NCI-H524 treated with DMSO at 0.1 percent for 48 hours (cell line): ENCODE measurements at places on chromosomes 5 and 9.
A peak's percentile ranks its signal among the peaks of the same experiment; 100 is the strongest.

- DNase-seq, result no peak
Observed at GRCh38 chr9:7037176-7037575, 279.4 kb downstream of the KDM4C start.

- DNase-seq, result no peak
Observed at GRCh38 chr9:29555502-29555901, 1982.2 kb upstream of the C9orf72 start.

DNA sequence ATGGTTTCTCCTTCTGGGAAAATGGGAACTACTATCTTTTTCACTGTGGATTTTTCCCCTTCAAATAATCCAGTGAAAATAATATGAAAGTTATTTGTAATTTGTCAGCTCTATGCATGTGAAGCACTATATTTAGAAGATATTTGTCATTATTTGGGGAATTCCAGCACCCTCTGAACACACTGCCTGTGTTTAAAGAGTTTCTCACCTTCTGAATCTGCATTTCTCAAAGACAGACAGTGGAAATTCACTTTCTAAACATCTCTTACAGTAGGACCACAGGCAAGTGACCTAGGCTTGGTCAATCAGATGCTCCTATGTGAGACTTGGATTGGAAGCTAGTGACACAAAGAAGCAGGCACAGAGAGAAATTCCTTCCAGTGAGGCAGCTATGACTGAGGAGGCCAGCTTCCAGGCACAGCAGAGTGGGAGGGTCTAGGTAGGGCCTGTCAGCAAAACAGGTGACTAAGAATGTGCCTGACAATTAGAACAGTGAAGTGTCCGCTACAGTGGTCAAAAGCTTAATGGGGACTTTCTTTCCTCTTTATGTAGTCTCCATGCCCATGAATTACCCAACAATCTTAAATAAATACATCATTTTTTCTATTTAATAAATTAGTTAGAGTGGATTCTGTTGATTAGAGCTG is 167.2 kb downstream of the HMHB1 start:
- no peak for DNase-seq

DNA sequence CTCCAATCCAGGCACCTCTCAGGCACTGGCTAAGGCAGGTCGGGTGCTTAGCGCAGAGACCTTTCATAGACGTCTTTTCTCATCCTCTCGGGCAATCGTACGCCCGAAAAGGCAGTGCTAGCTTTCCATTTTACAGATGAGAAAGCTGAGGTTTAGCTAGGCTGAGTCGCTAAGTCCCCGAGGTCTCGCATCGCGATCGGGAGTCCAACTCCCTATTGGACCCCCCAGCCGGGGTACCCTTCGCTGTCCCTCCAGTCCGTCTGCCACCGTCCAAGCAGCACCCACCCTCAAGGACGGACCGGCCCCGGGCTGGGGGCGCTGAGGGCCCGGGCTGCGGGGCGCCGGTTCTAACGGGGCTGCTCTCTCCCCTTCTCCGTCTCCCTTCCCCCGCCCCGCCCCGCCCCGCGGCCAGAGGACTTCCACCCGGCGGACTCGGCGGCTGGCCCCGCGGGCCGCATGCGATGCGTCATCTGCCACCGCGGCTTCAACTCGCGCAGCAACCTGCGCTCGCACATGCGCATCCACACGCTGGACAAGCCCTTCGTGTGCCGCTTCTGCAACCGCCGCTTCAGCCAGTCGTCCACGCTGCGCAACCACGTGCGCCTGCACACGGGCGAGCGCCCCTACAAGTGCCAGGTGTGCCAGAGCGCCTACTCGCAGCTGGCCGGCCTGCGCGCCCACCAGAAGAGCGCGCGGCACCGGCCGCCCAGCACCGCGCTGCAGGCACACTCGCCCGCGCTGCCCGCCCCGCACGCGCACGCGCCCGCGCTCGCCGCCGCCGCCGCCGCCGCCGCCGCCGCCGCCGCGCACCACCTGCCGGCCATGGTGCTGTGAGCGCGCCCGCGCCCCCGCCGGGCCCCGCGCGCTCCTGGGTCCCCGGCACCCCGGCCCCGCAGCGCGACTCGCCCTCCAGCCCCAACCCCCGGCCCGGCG is 12.5 kb upstream of the EXOSC2 start:
- DNase-seq, result peak; percentile 74

- no peak for DNase-seq
Observed at GRCh38 chr9:105126226-105126625, 118.2 kb upstream of the SLC44A1 start.

DNA sequence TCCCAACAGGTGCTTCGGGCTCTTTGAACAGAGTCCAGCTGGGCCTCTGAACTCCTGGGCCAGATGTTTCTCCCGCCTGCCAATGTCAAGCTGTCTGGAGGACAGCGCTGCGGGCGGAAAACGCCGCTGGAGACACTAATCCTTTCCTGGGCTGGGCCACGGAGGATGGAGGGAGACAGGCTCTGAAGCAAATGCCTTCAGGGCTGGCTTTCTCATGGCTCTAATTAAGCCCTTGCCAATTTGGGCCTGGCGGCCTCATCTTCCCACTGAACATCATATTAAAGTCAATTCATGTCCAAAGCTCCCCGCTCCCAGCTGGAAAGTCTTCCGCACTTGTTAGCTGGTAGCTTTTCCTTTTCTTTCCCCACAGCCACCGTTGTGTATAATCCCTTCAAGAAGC is 72.7 kb downstream of the NTNG2 start:
- peak; percentile 55 for DNase-seq

GRCh38 chr9:15299374-15299939 is 7.6 kb downstream of the TTC39B start:
- no peak for DNase-seq

DNA sequence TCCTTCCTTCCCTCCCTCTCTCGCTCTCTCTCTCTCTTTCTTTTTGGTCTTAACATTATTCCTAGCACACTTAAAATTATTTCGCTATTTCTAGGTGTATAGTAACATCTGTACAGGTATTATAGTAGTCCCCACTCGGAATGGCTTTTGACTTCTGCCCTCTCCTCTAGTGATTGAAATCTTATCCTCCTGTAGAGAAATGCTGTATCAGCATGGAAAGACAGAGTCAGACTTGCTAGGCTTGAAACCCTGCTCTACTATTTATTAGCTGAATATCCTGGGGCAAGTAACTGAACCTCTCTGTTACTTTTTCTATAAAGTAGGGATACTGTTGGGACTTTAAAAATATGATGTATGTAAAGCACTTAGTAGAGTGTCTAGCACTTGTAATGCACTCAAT is 681.9 kb upstream of the C9orf72 start:
- DNase-seq, result no peak

GRCh38 chr9:21788752-21789151 is 13.7 kb upstream of the MTAP start:
- no peak for DNase-seq

- DNase-seq, result no peak
Observed at GRCh38 chr9:126321742-126322141, 4.9 kb upstream of the MVB12B start.

DNA sequence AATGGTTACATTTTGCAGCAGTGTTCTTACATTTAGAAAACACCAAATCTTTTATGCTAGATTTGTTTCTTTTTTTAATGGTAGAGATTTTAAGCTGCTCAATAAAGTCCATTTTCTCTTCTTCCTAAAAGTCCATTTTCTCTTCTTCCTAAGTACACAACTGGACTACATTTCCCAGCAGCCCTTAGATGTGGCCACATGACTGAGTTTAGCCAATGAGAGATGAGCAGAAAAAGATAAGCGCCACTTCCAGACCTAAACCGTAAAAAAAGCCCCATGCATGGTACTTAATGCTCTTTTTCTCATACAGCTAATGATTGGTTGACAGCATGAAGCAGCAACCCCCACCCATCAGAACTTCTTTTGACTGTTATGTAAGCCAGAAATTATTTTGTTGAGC is 206.7 kb downstream of the FAM114A2 start:
- peak; percentile 40 for DNase-seq

- no peak for DNase-seq
Observed at GRCh38 chr9:76162086-76162730, 232.0 kb downstream of the RFK start.

- no peak for DNase-seq
Observed at GRCh38 chr5:79263-79662, 12.7 kb upstream of the PLEKHG4B start.

GRCh38 chr9:76032038-76032796 is 141.7 kb downstream of the PCSK5 start:
- DNase-seq, result no peak

DNA sequence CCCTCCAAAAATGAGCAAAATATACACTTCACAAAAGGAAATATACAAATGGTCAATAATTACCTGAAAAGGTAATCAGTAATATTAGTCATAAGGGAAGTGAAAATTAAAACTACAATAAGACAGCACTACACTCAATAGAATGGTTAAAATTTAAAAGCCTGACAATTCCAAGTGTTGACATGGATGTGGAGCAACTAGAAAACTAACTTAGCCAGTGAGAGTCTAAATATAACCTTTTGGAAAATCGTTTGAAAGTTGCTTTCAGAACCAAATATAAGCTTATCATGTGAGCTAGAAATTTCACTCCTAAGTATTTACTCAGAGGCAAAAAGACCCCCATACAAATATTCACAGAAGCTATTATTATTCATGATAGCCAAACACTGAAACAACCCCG is 105.1 kb upstream of the MVB12B start:
- DNase-seq, result no peak

DNA sequence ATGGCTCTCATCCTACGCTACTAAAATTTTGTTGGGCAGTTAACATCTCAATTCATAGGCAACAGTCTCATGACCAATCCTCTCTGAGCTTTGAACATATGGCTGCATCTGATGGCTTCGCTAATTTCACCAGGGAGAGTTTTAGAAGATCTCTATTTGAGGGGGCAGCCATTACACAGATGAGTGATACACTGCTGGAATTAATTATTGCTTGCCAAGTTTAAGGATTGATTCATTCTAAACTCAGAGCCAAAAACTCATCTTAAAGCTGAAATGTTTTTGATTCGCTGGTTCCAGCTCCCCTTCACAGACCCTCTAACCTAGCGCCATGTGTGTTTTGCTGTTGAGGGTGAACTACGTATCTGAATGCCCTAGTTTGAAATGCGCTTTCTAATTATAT is 519.9 kb upstream of the WWC1 start:
- DNase-seq, result no peak

- no peak for DNase-seq
Observed at GRCh38 chr5:78429332-78429980, 69.0 kb downstream of the SCAMP1 start.

DNA sequence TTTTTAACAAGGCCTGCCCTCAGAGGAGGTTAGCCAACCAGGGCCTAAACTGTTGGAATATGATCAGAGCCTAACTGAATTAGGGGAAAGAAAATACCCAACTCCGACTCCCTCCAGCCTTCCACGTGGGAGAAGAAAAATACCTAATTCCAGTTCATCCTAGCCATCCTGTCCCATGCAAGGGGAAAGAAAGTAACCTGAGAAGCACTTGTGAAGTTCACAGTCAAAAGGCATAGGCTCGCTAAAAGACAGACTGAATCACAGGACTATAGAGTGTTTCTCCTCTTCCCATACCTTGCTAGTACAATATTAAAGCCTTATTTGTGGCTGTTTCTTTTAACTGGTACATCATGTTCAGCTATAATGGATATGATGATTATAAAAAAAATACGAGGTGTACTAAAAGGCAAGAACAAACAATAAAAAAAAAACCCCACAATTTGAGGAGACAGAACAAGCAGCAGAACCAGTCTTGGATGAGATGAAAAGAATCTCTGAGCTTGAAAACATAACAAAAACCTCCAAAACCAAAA is 18.0 kb upstream of the ATP10B start:
- DNase-seq, result no peak

DNA sequence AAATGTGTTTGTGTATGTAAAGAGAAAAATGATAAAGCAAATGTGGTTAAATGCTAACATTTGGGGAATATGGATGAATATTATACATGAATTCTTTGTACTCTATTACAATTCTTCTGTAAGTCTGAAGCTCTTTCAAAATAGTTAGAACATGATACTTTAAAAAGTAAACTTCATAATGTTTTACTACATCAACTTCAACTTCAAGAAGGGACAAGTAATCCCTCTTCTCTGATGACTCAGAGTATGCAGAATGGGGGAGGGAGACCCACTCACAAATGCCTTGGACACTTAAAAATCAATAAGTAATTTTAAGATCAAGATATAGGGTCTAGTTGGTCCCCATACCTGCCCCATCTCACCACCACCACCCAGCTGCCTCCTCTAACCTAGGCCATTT is 162.4 kb downstream of the ESM1 start:
- no peak for DNase-seq

DNA sequence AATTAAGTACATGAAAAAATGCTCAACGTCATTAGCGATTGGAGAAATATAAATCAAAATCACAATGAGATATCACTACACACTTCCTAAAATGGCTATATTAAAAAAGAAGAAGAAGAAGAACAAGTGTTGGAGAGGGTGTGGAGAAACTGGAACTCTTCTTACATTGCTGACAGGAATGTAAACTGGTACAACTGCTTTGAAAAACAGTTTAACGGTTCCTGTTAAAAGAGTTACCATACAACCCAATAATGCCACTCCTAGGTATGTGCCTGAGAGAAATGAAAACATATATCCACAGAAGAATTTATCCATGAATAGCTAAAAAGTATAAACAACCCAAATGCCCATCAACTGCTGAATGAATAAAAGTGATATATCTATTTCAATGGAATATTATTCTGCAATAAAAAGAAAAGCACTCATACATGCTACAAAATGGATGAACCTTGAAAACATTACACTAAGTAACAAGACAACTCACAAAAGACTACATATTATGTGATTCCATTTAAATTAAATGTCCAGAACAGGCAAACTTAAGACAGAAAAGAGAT is 9.0 kb downstream of the FEM1C start:
- no peak for DNase-seq

- DNase-seq, result no peak
Observed at GRCh38 chr5:136000932-136001331, 27.9 kb upstream of the TGFBI start.

DNA sequence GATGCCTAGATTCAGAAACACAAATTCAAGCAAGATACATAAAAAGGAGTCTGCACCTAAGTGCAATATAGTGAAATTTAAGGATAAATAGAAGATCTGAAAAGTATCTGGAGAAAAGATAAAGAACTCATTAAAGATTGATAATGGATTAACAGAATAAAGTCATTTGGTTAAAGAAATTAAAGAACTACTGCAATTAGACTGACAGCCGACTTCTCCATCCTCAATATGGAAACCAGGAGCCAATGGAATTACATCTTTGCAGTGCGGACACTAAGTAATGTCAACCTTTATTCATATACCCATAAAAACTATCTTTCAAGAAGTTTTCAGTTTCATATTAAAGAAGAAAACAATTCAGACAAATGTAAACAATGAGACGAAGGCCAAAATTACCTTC is 81.0 kb downstream of the MRPL36 start:
- no peak for DNase-seq

- no peak for DNase-seq
Observed at GRCh38 chr9:14318361-14318760, 4.4 kb upstream of the NFIB start.

- DNase-seq, result no peak
Observed at GRCh38 chr9:87850391-87850790, 32.3 kb upstream of the SPATA31E1 start.

GRCh38 chr5:56686337-56687195 is 128.8 kb upstream of the MAP3K1 start:
- DNase-seq, result no peak

GRCh38 chr5:54281960-54282692 is 28.2 kb downstream of the ARL15 start:
- DNase-seq, result no peak
